ENCODE measurements at places on chromosomes 4 and X.
A peak's percentile ranks its signal among the peaks of the same experiment; 100 is the strongest.

GRCh38 chr4:168679819-168680218, 183.0 kb downstream of the PALLD start:
- peak; percentile 78 for DNase-seq

DNA sequence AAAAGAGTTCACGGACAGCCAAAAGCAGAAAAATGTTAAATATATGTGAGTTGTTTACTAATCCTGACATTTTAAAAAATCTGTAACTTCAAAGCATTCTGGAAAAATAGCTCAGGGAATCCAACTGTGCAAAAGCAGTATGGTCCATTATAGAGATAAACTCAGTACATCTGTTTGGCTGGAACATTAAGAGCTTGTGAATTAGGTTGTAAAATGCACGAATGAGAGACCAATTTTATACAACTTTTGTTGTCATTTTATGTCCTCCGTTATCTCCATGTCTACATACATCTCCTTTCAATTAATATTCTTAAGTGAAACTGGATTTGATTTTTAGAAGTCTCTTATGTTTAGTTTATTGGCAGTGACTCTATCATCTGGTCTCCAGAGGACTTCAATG, 367.0 kb upstream of the ATOH1 start:
- no peak for DNase-seq

GRCh38 chr4:141158219-141158618, 24.9 kb upstream of the RNF150 start:
- peak; percentile 49 for DNase-seq

GRCh38 chr4:22551550-22551949, 35.7 kb upstream of the ADGRA3 start:
- DNase-seq: no peak

DNA sequence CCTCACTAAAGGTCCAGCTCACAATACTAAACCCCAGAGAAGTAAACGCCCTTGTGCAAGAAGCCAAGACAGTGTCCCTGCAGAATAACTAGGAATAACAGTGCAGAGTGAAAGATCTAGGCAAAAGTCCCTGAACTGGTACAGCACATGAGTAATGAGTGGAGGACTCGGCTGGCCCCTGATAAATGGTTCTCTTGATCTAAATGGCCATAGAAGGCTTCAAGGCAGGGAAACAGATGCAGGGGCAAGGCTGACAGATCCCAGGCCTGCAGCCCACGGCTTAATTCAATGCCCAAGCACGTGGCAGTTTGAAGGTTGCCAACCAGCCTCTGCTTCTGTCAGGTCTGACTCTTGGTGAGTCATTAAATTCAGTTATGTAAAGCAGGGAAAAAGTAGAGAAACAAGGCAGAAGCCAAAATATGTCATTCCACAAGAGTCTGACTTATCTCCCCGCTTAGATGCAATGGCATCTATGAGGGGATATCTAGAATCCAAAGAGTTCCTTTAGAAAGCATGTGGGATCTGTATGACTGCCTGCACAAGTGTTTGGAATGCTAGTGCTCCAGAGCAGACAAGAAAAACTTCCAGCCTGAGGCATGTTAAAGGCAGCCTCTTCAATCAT, 121.3 kb downstream of the PRDM5 start:
- DNase-seq: peak; percentile 55

DNA sequence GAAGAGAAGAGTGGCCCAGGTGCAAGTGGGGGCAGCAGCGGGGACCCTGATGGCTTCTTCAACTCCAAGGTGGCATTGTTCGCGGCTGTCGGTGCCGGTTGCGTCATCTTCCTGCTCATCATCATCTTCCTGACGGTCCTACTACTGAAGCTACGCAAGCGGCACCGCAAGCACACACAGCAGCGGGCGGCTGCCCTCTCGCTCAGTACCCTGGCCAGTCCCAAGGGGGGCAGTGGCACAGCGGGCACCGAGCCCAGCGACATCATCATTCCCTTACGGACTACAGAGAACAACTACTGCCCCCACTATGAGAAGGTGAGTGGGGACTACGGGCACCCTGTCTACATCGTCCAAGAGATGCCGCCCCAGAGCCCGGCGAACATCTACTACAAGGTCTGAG, 11.4 kb downstream of the EFNB1 start:
- DNase-seq: no peak

GRCh38 chrX:106718709-106719108, 7.8 kb upstream of the RNF128 start:
- no peak for DNase-seq

- DNase-seq: no peak
These were observed 17.7 kb downstream of the PGM2 start for GRCh38 chr4:37844204-37844603.

- no peak for DNase-seq
These were observed 472.1 kb downstream of the TMA16 start for GRCh38 chr4:163966612-163967011.

- DNase-seq: no peak
These were observed 122.4 kb downstream of the KIT start for GRCh38 chr4:54780149-54780495.

DNA sequence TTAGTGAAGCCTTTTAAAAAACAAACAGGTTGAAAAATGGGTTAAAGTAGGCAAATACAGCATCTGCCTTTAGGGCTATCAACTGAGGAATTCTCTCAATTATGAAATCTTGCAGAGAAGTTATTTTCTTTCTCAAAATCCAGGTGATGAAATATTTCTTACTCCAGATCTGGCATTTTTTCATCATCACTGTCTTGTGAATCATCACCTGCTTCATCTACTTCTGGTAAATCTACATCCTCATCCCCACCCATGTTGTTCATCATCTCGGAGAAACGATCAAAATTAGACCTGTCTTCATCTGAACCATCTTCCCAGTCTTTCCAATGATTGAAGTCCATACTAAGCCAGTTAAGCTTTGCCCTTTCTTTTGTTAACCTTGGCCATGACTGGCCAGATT, 33.3 kb upstream of the HPF1 start:
- no peak for DNase-seq

GRCh38 chr4:16195209-16195608, 31.1 kb downstream of the TAPT1 start:
- no peak for DNase-seq

GRCh38 chr4:181216501-181216900, 1026.7 kb upstream of the TENM3 start:
- DNase-seq: peak; percentile 38

- DNase-seq: peak; percentile 92
These were observed 139.8 kb downstream of the PALLD start for GRCh38 chr4:168636506-168637196.

- DNase-seq: peak; percentile 81
These were observed 46.7 kb downstream of the MAGEB17 start for GRCh38 chrX:16213961-16214360.

DNA sequence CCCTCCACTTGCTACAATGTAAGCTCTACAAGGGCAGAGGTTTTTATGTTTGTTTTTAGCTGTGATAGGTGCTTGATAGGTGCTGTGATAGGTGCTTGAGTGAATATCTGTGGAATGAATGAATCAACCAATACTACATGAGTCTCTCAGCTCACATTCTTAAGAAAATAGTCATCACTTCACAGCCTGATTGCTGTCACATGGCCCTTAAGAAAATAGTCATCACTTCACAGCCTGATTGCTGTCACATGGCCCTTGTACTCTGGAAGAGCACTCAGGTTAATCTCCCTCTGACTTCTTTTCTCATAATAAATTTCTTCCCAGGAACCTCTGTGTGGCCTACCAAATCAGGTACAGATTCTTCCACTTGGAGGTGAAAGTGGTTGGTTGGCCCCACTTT, 335.2 kb downstream of the TENM3 start:
- peak; percentile 59 for DNase-seq

DNA sequence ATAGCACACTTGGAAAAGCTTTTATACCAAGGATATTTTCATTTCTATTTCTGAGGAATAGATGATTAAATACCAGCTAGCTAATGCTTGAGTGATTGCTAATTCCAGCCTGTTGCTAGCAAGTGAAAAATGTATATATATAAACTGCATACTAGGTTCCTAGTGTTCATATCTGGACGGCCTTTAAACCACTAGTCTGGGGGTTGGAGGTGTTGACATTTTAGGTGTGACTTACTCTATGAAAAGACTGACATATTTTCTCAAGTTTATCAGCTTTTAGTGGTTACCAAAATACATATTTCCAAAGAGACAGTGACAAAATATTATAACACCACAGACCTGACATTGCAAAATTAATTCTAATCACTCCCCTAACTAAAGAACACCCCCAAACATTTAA, 44.7 kb downstream of the MTMR8 start:
- no peak for DNase-seq

DNA sequence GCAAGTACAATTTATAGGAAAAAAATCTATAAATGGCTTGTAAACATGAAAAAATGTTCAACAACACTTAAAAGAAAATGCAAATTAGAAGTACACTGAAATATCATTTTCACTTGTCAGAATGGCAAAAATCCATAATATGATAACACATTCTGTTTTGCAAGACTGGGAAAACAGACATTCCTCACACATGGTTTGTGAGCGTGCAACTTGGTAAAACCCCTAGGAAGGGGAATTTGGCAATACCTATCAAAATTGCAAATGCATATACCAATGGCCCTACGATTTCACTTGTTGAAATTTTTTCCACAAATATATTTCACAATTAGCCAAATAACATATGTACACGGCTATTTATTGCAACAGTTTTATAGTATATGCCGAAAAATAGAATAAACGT, 31.4 kb downstream of the TBC1D9 start:
- DNase-seq: no peak

DNA sequence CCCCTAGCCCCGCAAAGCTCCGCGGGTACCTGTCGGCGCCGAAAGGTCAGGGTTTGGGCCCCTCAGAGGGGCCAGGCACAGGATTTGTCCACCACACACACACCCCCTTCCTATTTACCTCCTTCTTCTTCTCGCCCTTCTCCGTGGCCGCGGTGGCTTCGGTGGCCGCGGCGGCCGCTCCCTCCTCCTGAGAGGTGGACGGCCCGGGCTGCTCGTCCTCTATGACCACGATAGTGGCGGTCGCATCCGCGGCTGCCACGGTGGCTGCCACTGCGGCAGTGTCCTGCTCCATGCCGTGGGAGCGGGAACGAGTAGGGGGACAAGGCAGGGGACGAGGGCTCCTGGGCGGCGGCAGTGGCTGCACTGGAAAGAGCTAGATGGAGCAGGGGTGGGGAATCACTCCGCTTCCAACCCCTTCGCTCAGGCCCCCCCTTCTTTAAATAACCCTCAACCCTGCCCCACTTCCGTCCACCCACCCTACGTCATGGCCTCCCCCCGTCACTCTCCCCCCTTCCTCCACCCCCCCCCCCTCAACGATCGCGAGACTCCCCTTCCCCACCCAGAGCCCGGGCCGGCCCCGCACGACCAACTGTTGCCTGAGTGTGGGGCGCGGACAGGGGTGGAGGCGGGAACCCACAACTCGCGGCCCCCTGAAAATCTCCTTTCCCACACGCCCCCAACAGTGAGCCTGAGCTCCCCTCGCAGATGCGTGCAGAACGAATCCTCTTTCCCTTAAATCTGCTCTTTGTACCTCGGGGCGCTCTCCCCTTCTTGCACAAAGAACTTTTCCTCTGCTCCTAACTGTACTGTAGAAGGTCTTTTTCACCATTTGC, at the start of gene SMARCA1:
Gene SMARCA1 (minus strand): TSS at position 412 of the 833 bp plus-strand sequence. CDS start 120 bp downstream, at position 292.
- DNase-seq: peak; percentile 77

DNA sequence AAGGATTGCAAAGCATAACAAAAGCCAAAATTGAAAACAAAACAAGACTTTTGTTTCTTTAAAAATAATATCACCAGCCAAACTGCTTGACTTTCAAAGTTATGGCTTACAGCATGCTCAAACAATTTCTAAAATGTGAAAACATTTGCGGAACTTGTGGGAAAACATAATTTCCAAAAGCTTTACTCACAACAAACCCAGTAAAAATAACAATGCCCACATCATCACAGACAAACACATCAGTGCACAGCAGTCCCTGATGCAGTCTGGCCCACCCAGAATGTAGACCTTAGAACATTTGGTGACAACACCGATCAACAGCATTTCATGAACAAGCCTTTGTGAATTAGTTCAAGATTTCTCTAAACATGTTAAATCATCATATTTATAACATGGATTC, 98.9 kb downstream of the ARHGAP6 start:
- peak; percentile 77 for DNase-seq

DNA sequence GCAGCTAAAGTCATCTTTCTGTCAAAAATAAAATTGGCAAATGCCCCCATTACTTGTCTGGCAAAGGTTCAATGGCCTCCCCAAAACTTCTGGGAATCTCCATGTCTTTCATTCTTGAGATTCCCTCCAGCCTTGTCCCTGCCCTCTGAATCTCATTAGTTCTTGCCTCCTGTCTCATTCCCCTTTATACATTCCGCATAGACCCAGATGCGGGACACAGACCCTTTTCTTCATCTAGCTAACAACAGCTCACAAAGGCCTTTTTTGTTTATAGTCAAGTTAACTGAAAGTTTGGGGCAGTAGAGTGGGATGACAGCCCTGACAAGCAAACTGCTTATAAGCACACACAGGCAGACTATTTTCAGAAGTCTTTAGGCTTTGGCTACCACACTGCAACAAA, 306.1 kb upstream of the FAM241A start:
- no peak for DNase-seq

DNA sequence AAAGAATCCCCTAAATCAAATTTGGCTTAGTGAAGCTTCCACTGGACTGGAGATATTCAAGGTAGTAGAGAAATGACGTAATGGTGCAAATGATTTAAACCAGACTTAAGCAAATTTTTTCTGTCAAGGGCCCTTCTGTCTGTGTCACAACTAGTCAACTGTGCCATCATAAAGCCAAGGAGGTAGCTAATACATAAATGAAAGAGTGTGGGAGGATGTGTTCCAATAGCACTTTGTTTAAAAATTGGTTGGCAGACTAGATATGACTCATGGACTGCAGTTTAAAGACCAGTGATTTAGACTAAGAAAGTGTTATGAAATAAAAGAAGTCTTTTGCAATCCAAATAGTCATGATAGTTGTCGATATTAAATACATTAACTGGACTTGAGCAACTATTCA, 24.3 kb upstream of the TEX13C start:
- DNase-seq: peak; percentile 0

DNA sequence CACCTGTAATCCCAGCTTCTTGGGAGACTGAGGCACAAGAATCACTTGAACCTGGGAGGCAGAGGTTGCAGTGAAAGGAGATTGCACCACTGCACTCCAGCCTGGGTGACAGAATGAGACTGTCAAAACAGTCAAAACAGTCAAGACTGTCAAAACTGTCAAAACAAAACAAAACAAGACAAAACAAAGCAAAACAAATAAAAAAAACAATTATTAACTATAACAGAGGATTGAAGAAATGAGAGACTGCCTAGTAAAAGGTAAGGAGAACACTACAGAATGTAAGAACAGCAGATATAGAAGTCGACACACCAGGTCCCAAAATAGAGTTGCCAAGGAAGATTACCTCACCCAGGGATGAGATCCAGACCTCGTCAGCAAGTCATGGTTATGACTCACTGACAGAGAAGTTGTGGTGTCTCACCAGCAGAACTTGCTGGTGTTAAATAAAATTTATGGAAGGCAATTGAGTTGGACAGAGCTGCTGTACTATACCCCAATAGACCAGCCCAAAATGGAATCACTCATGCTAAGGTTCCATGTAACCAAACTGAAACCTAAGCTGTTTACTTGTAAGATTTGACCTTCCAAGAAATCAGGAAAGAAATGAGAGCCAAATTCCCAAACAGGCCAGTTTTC, 32.1 kb upstream of the GK start:
- peak; percentile 83 for DNase-seq

All from fibroblast of skin of scalp (primary cell).